ENCODE measurements at places on chromosomes 13 and 19. TPM values are rescaled to one million over a fixed set of nuclear protein-coding genes. Genes with fewer than 3 reads are reported as not detected.

The STOML3 gene
- not detected for total RNA-seq

- no peak for DNase-seq
- peaks cover 100% of the 10 kb centered on the region for H3K4me1 ChIP-seq
- no peak overlapping the region for H3K4me3 ChIP-seq
- H3K36me3 ChIP-seq = no peaks in the 10 kb centered on the region
- no peaks in the 10 kb centered on the region for H3K27me3 ChIP-seq
- H3K27ac ChIP-seq = peak overlapping the region; percentile 94
Observed at GRCh38 chr19:18503971-18504885, 17.6 kb downstream of the ELL start.

DNA sequence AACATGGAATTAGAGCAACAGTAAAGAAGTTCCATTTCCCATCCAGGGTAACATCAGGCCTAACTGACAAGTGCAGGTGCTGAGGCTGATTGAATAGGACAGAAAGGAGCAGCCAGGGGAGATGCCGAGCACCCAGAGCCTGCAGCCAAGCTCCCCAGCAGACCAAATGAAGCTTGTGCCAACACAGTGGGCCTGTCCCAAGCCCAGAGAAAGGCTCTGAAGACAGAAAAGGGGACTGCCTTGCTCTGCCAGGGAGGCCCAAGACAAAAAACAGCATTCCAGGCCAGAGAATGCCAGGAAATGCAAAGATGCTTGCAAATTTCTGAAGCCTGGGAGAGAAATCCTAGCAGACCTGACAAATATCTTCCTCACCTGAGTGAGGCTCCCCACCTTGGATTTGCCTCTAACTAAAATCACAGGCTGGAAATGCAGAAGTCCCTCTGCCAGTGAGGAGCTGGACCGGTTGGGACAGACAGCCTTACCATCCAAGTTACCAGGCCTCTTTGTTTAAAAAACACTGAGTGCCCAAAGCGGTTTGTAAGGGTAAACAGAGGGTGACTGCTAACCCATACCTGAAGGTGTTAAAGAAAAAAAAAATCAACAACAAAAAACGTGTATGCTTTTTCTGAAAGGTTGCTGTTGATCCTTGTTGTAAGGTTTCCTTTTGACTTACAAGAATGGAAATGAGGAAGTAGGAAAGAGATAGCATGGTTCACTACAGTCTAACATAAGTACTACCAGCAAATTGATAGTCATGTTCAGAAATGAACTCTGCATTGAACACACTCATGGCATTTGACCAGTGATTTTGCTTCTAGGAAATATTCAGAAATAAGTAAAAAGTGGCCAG, 11.8 kb upstream of the HMGB1 start:
- no peak overlapping the region for H3K4me3 ChIP-seq
- no peak overlapping the region for H3K27ac ChIP-seq
- no peak for DNase-seq
- H3K36me3 ChIP-seq = no peaks in the 10 kb centered on the region

The CYP2F1 gene
- total RNA-seq = not detected

- H3K4me1 ChIP-seq = no peaks in the 10 kb centered on the region
- H3K27ac ChIP-seq = no peak overlapping the region
- DNase-seq = no peak
- H3K36me3 ChIP-seq = no peaks in the 10 kb centered on the region
- H3K27me3 ChIP-seq = peaks cover 35% of the 10 kb centered on the region
Observed at GRCh38 chr19:30710721-30711120, 338.5 kb downstream of the ZNF536 start.

DNA sequence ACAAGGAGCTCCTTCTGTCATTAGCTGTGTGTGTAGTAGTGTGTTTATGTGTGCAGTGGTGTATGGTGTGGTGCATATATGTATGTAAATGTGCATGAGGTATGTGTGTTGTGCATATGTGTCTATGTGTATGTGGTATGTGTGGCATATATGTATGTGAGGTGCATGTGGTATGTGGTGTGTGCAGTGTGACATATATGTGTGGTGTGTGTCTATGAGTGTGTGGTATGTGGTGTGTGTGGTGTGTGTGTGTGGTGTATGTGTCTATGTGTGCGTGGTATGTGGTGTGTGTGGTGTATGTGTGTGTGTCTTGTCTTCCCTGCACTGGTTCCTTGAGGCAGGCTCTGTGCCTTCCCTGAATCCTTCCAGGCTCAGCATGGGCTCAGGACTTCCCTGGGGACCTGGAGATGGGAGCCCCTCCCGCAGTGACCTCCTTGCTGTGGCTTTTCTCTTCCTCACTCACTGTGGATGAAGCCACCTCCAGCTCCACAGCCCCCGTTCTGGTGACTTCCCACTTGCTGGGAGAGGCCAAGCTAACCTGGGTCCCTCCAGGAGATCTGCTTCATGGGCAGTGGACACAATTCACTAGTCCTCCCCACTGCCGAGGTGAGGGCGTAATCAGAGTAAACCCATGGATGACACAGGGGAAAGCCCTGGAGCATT, 64.2 kb downstream of the CCDC70 start:
- H3K36me3 ChIP-seq = no peaks in the 10 kb centered on the region
- no peaks in the 10 kb centered on the region for H3K27me3 ChIP-seq
- no peak for DNase-seq
- H3K27ac ChIP-seq = no peak overlapping the region
- no peak overlapping the region for H3K4me3 ChIP-seq
- peaks cover 11% of the 10 kb centered on the region for H3K4me1 ChIP-seq

GRCh38 chr13:74168263-74168675, 34.1 kb upstream of the KLF12 start:
- no peaks in the 10 kb centered on the region for H3K36me3 ChIP-seq
- H3K27ac ChIP-seq = peak overlapping the region; percentile 45
- H3K27me3 ChIP-seq = no peaks in the 10 kb centered on the region
- peak overlapping the region; percentile 25 for H3K4me3 ChIP-seq

DNA sequence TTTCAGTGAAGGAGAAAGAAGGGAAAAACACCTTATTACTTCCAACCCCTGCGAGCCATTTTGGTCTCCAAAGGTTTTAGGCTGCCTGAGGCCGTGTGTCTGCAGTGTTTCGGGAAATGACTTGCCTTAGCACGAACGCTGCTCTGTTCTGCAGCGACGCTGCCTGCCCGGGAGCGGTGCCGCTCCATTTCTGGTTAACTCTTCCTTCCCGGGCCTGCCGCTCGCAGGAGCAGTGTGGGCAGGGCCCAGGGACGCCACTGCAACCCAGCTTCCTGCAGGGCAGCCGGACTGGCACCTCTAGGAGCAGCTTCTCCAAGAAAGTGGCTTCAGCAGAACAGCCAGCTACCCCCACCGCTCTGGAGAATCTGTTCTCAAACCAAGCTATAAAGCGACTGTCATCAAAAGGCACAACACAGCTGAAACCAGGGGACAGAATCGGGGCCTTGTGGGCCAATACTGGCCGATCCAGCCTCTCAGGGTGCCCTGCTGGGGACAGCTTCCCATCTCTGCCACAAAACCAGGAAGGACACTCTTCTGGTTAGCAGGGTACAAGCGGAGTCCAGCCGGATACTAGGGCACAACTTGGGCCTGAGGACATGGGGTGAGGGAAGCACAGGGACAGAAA, 72.2 kb downstream of the KCTD15 start:
- H3K27me3 ChIP-seq = no peaks in the 10 kb centered on the region
- peak overlapping the region; percentile 45 for H3K27ac ChIP-seq
- DNase-seq = peak; percentile 35
- H3K4me1 ChIP-seq = peaks cover 13% of the 10 kb centered on the region

The ILF3 gene
- total RNA-seq = 106 TPM

The CKM gene
- total RNA-seq = 3,974 TPM

DNA sequence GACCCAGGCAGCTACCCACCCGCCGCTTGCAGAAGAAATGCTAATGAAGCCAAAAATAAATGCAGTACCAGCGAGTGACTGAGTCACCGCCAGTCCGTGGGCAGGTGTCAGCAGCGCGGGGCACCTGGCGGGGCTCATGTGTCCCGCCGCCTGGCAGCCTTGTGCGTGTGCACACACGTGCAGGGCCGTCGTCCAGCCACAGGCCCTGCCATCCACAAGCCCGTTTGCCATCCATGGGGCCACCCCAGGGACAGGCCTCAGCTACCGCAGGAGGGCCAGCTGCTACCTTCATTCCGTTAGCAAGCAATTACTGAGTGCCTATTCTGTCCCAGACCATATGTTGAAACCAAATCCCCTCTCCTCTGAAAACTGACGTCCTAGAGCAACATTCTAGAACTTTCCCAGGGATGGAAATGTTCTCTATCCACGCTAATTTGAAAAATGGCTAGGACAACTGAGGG, 20.5 kb downstream of the NCAN start:
- H3K4me1 ChIP-seq = no peaks in the 10 kb centered on the region
- H3K27me3 ChIP-seq = peaks cover 33% of the 10 kb centered on the region
- H3K27ac ChIP-seq = no peak overlapping the region
- no peak for DNase-seq
